Psoas muscle (tissue), 8 donors: ENCODE measurements at places on chromosomes 2 and 18.

DNA sequence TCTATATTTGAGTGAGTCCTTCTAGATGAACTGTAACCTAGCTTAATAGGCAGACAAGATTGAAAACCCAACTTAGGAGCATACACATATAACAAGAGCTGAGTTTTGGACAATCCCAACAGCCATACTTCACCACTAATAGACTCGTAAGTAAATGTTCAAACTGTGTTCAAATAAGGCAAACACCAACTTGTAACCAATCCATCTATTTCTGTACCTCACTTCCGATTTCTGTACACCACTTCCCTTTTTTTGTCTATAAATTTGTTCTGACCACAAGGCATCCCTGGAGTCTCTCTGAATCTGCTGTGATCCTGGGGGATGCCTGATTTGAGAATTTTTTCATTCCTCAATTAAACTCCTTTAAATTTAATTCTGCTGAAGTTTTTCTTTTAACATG lies 1149.1 kb upstream of the NRXN1 start:
- DNase-seq, result no peak

DNA sequence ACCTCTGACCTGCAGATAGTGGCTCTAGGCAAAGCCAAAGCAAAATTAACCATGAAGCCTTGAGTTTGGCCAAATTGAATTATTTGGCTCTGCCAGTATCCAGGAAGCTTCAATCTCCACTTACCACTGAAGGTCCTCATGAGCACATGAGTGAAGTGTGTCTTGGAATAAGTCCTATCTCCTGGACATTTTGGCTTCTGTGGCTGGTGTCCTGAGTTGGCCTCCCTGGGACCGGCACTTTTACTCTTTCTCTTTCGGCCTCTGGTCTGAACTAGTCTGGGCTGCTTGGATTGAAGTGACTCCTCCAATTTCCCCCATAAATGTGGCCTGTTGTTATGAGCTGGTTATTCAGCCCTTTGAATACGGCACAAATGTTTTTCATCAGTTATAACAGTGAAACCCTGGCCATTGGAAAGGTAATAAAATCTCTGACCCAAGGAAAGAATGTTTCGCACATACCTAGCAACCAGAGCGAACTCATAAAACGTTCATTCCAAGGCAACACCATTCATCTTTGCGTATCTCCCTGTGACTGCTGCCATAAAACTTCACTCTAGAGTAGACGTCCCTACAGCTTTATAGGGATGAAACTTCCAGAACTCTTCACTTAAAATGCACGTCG lies 216.4 kb downstream of the LPIN1 start:
- DNase-seq, result no peak

GRCh38 chr2:226427538-226428307 lies 371.9 kb downstream of the IRS1 start:
- DNase-seq, result peak; percentile 59

DNA sequence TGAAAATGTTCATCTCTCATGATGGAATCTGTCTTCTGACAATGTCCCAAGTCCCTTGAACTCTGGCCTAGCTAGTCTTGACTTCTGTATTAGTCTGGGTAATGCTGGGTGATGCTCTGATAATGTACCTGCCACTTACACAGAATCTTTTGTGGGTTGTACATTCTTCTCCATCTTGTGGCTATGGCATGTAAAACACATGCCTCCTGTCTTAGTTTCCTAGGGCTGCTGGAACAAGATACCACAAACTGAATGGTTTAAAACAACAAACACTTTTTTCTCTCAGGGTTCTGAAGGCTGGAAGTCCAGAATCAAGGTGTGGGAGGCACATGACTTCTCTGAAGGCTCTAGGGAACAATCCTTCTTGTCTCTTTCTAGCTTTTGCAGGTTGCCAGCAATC lies 57.1 kb downstream of the RAPGEF4 start:
- DNase-seq, result no peak

GRCh38 chr2:137672989-137673552 lies 291.2 kb upstream of the HNMT start:
- no peak for DNase-seq

- no peak for DNase-seq
Measured at GRCh38 chr2:111712940-111713515, 171.0 kb downstream of the ANAPC1 start.

GRCh38 chr2:31192851-31193392 lies 24.4 kb downstream of the CAPN14 start:
- DNase-seq, result no peak

DNA sequence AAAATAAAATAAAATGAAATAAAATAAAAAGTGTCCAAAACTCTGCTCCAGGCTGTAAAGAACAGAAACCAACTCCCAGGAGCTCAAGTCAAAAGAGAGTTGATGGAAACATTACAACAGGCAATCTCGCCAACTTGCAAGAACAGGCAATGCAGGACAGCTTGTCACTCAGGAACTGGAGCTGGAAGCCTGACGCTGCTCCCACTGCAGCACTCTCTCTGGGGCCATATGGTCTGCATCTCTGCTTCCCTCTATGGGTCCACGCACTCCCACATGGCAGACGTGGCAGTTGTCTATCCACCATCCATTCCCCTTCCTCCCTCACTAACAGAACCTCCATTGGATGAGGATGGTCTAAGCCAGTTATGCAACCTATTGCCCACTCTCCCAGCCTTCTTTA lies 23.3 kb upstream of the ARPC2 start:
- no peak for DNase-seq

- no peak for DNase-seq
Measured at GRCh38 chr2:148459377-148459778, 185.2 kb upstream of the EPC2 start.

GRCh38 chr2:31287654-31288053 lies 53.7 kb downstream of the EHD3 start:
- DNase-seq, result no peak

DNA sequence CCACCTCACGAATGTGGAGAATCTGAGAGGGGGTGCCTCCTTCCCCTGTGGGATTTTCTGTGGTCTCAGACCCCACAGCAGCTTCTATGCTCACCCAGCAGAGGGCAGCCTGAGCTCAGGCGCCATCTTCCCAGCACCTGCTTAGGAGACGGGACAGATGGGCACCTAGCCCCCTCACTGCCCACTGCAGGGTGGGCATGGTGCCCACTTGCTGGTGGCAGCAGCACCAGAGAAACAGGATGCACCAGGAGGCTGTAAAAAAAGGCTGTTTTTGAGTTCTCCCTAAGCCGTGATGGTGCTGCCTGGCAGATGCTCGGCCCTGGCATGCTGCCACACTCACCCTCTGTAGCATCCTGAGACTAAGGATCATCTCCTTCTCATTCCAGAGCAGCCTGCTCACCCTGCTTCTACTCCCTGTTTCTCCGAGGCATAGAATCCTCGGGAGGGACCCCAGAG lies 19.1 kb upstream of the SLC20A1 start:
- peak; percentile 75 for DNase-seq

GRCh38 chr18:21489119-21489750 lies 111.3 kb downstream of the ESCO1 start:
- DNase-seq, result no peak

DNA sequence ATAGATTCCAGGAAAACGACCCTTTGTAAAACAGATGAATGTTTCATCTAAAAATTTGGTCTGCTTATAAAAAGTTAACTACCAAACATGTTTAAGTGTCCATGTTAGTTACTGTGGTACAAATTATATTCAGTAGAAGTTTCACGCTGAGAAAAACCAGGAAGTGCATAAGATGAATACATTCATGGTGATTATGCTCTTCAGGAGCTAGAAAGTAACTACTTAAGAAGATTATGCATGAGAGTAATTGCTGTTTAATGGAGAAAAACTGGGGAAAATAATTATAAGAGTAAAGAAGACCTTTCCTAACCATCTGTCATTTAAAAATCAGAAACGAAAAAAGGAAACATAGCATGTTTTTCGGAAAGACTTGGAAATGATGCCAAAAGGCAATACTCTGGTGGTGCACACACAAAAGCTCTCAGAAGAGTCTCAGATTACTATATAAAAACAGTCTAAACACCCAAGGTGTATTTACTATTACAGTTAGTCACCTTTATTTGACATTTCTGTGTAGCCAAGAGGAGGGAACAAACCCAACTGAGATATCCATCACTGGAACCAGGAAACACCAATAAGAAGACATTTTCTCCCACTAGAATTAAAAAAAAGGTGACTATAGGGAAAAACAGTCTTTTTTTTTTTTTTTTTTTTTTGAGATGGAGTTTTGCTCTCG lies 38.8 kb upstream of the METTL21A start:
- DNase-seq, result no peak

DNA sequence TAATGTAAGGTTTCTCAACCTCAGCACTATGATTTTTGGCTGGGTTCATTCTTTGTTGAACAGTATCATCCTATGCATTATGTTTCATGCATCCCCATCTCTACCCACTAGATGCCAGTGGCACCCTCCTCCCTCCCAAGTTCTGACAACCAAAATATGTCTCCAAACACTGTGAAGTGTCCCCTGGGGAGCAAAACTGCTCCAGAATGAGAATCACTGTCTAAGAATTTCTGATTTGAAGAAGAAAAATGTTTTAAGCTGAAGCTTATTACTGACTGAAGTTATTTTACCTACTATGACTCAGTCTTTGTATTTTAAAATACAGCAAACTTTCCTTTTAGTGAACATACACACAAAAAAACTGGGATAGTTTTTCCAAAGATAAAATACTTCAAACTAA lies 3.4 kb downstream of the THADA start:
- no peak for DNase-seq

GRCh38 chr18:58661423-58661822 lies 9.8 kb upstream of the MALT1 start:
- DNase-seq, result no peak

DNA sequence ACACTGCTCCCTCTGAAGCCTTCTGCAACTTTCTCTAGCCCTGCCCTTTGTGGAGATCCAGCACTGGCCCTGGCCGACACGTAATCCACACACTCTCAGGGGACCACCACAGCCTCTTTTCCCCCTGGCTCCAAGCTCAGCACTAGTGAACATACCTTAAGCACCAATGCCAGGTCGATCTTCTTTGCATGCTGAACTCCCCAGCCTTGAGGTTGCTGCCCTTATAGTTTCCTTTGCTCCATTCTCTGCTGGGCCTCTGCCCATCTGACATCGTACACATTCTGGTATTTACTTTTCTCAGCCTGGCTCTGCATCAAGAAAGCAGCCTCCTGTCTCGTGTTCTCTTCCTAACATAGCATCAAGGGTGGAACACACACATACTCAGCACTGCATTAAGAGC lies 361.5 kb downstream of the LPIN1 start:
- no peak for DNase-seq

DNA sequence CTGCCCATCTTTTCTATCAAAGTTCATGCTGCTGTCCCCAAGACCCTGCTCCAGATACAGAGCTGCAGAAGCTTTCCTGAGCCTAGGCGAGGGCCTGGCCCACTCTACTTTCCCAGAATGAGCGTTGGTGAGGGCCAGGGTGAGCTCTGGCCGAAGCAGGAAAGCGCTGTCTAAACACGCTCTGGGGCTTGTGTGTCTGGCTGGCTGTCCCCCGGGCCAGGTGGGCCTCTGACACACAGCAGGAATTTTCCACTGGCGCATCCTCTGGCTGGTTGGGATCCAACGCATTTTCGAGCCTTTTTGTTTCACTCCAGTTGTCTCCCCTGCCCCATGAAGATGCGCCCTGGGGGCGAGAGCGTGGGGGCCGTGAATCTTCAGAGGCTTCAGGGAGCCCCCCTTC lies 17.8 kb upstream of the KCNK3 start:
- DNase-seq, result no peak

GRCh38 chr18:23307567-23308295 lies 145.4 kb upstream of the RIOK3 start:
- no peak for DNase-seq

DNA sequence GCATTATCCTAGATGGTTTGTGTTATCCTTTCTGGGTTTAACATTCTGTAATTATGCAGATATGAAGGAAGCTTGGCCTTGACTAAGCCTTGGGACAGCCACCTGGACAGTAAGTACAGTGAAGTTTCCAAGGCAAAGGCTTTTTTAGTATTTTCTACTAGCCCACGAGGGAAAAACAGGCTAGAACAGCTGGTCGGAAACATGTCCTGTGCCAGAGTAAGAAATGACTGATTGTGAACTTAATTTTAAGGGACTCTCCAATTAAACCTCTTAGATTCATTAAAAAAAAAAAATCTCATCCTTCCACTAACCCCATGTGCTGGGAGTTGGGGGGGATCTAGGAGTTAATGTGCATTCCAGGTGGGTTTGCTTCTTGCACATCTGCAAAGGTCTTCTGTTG lies 720.8 kb downstream of the SLC4A3 start:
- no peak for DNase-seq

DNA sequence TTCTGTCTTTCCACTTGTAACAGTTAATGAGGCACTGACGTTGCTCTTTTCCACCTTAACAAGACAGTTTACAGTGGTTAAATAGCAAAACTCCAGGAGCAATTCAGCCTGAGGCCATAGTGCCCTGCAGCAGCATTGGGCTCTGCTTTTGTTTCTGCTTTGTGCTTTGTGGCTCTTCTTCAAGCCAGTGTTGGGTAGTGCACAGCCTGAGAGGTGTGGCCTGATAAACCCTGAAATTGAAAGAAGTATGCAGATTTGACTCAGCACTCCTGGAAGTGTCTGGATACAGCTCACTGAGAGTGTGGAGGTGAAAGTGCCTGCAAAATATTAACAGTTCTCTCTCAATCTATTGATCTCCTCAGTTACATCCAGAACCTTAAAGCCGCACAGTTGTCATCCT lies 63.0 kb downstream of the STK25 start:
- no peak for DNase-seq

GRCh38 chr2:26503231-26503880 lies 25.4 kb upstream of the OTOF start:
- DNase-seq, result peak; percentile 87

GRCh38 chr2:69624611-69625010 lies 18.9 kb downstream of the AAK1 start:
- no peak for DNase-seq

DNA sequence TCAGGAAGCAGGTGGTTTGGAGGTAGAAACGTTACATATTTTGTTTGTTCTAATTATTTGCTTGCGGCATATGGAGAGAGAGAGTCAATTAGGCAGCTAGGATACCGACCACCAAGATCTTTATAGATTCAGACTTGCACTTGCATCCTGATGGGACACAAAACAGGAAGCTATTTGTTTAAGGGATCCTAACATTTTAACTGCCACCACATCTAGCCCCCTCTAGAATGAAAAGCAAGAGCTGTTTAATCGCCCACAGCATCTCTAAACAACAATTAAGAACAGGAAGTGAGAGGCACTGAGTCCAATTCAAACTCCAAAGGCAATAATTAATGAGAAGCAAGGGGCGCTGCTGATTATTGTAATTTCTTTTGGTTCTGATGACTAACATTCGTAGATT lies 182.0 kb upstream of the LINC00305 start:
- no peak for DNase-seq

DNA sequence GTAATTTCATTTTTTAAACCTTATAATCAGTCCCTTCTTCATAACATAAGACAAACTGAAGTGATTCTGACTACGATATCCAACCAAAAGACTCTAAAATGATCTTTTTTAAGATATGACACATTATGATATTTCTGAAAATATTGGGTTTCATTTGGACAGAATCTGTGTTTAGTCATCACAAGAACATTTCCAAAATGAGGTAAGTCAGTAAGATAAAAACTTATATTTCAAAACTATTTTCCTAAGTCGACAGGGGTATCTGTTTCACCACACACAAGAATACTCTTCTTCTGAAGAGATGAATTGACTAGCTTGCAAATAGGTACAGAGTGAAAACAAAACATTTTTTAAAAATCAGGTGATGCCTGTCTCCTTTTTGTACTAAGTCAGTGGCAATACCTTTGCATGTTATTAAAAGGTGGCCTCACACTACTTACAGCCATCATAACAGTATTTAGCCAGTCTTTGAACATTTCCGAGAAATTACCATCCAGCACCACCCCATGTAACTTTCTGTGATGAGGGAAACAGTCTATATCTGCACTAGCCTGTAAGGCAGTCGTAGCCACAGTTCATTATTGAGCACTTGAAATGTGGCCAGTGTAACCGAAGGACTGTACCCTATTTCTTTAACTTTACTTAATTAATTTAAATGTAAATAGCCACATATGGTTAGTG lies 13.5 kb downstream of the STK39 start:
- no peak for DNase-seq
